ENCODE measurements at places on chromosomes 5 and 9.

- DNase-seq: peak; percentile 90
Measured at GRCh38 chr9:35756275-35757225, 2.5 kb upstream of the MSMP start.

- DNase-seq: peak; percentile 24
Measured at GRCh38 chr9:94952565-94953373, 226.3 kb downstream of the AOPEP start.

DNA sequence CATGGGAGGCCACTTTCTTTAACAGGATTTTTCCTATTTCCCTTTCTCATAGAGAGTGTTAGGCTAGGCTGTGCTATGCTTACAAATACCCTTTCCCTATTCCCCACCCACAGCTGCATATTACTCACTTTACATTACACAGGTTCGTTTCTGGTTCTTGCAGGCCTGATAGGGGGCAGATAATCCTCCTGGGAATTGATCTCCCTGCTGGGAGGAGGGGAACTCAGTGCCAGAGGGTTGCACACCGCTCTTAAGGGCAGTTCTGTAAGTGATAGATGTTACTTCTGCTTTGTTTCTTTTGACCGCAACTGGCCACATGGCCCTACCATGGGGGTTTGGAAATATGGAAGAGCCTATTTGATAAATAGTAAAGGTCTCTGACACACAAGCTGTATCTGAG lies 54.0 kb upstream of the NTRK2 start:
- no peak for DNase-seq

- peak; percentile 69 for DNase-seq
Measured at GRCh38 chr9:122095010-122095767, 2.1 kb upstream of the TTLL11 start.

GRCh38 chr5:175216991-175217390 lies 227.0 kb downstream of the DRD1 start:
- no peak for DNase-seq
